CD4-positive, alpha-beta T cell treated with Interleukin-2 at 100 ng/mL for 4 hours (primary cell): ENCODE measurements at places on chromosomes 11 and 22.

DNA sequence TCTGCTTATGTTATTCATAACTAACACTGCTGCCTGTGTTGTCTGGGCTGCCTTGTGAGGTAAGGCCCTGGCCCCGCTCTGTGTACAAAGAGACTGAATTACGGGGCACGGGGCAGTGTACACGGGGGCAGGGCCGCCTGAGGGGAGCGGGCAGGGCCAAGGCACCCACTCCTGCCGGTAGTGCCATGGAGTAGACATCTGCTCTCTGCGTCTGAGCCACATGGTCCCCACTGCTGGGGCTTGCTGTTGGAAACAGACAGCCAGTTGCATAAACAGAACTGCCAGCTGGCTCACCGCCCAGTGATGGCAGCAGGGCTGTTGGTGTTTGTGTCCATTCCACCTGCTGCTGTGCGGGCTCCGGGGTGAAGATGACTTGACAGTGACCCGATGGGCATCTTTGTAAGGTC lies 19.8 kb downstream of the FAM118A start:
- no peak for DNase-seq

DNA sequence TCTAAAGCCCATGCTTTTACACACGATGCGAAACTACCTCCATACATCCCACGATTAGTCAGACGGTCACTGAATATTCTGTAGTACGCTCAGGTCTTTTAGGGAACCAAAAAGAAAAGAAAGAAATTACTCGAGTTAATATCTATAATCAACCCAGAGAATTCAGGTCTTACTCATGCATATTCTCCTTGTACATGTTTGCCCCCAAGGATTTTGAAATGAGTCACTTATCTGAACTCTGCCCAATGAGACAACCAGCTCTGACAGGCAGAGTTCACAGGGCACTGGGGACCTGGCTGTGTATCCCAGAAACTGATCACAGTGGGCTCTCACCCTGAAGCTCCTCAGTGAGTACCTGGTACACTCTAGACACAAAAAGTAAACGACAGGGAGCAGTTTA lies 29.2 kb downstream of the RASSF10 start:
- DNase-seq = no peak

GRCh38 chr22:49795521-49795920 lies 32.2 kb downstream of the BRD1 start:
- no peak for DNase-seq

GRCh38 chr11:30488304-30488998 lies 97.7 kb downstream of the MPPED2 start:
- no peak for DNase-seq

DNA sequence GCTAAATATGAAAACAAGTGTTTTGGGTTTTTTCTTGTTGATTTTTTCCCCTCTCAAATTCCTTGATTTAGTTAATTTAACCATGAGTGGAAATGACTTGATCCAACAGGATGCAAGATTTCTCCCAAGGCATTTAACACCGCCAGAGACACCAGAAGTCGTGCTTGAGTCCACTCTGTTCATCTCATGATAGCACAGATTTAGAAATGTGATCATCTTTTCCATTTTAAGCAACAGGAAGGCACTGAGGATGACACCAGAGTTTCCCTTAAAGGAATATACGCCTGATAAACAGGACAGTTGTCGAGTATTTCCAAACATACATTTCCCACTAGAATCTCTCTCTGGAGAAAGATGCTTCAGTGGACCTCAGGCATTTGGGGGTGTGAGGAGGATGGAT lies 318.7 kb downstream of the CADM1 start:
- DNase-seq = no peak

GRCh38 chr11:122319691-122320620 lies 203.9 kb upstream of the BLID start:
- DNase-seq = no peak

- DNase-seq = no peak
Measured at GRCh38 chr11:126172596-126173038, 38.8 kb downstream of the RPUSD4 start.

DNA sequence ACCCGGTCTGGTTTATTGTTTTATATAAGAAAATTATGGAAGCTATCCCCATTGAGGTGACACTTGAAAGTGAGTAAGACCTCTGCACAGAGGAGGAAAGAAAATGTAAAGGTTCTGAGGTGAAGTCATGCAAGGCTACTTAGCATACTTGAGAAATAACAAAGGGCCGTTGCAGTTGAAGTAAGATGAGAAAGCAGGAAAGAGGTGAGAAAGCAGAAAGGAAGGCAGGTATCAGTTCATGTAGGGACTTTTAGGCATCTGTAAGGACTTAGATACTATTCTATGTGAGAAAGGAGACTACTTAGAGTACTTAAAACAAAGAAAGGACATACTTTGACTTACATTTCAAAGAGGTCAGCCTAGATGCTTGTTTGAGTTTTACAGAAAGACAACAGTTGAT lies 84.7 kb downstream of the CASP12 start:
- no peak for DNase-seq

GRCh38 chr11:23111527-23111926 lies 251.3 kb upstream of the CCDC179 start:
- DNase-seq = no peak

DNA sequence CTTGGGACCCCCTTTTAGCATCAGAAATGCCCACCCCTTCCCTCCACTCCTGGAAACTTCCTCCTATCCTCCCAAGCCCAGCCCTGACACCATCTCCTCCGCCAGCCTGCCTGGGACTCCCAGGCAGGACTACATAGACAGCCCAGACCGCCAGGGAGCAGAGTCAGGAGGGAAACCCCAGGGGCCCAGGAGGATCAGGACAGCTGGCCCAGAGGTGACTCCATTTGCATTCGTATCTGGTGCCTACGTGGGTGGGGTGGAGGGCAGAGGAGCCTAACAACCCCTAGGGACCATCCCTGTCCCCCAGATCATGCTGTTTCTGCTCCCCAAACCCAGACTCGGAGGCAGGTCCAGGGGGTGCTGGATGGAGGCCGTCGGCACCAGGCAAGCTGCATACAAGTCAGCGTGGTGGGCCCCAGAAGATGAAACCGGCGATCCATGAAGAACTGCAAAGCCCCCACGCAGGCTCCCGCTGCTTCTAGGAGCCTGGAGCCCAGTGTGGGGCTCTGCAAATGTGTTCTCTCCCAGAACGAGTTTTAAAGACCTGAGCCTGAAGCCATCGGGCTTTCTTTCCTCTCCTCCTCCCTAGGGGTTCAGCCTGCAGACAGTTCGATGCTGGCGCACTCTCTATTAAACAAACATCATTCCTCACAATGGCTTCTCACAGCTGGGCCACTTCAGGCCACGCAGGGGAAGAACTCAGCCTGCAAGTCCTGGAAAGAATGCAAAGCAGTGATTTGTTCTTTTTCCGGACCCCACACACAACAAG lies 1506.8 kb downstream of the BRD1 start:
- DNase-seq = no peak
